ENCODE measurements at places on chromosomes 4 and X.

- no peak for DNase-seq
Observed at GRCh38 chr4:56575820-56576429, 70.3 kb downstream of the ARL9 start.

- DNase-seq, result no peak
Observed at GRCh38 chr4:65249111-65249510, 421.2 kb downstream of the EPHA5 start.

GRCh38 chrX:53347948-53348347 lies 66.6 kb upstream of the IQSEC2 start:
- no peak for DNase-seq

DNA sequence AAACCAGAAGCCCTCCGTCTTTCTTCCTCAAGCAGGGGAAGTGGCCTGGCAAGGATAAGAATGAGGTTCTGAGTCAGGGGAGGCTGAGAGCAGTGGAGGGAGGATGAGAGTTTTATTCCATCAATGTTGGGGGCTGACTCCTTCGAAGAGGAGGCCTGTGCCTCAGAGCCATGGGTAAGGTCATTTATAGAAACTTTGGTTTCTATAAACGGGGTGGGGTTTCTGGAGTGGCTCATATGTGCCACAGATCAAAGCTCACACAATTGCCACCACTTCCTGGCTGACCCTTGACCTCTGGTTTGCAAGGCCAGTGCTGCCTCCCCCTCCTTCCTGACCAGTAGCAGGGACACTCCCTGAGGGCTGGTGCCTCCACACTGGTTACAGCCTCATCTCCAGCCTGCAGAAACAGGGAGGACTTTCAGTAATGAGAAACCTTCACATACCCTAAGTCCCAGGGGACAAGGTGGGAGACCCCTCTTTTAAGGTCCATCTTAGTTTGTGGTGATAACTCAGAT lies 166.0 kb downstream of the PDGFRA start:
- DNase-seq, result no peak

GRCh38 chrX:129688097-129688496 lies 33.3 kb upstream of the APLN start:
- no peak for DNase-seq

GRCh38 chr4:53378171-53378482 lies 686 bp downstream of the FIP1L1 start:
- DNase-seq, result no peak
